ENCODE measurements at places on chromosomes 1 and 21. TPM values are rescaled to one million over a fixed set of nuclear protein-coding genes. Genes with fewer than 3 reads are reported as not detected.

Gene C4BPA
- total RNA-seq: not detected

Gene EPHA2
- total RNA-seq: 53.9 TPM

Gene RIPK4
- total RNA-seq: 1.8 TPM

Gene LAMB3
- 19.7 TPM for total RNA-seq

Gene BCL2L15
- 0.17 TPM for total RNA-seq

Gene FNBP1L
- total RNA-seq: 21.3 TPM

Gene CCT3
- 507 TPM for total RNA-seq

DNA sequence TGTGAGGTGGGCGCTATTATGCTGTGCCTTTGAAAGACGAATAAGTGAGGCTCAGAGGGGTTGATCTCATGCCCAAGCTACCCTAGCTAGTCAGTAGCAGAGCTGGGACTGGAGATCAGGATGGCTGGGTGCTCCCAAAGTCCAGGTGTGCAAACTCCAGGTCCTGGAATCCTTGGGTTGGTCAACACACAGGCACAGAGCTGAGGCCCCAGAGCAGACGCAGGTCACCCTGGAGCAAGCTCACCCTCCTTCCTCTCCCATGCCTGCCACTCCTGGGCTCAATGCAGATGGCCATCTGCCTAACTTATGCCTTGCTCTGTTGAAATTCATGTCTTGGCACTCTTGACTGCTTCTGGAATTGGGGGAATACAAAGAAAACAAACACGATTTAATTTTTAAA, 587.2 kb downstream of the PTPRU start:
- no peak for DNase-seq

DNA sequence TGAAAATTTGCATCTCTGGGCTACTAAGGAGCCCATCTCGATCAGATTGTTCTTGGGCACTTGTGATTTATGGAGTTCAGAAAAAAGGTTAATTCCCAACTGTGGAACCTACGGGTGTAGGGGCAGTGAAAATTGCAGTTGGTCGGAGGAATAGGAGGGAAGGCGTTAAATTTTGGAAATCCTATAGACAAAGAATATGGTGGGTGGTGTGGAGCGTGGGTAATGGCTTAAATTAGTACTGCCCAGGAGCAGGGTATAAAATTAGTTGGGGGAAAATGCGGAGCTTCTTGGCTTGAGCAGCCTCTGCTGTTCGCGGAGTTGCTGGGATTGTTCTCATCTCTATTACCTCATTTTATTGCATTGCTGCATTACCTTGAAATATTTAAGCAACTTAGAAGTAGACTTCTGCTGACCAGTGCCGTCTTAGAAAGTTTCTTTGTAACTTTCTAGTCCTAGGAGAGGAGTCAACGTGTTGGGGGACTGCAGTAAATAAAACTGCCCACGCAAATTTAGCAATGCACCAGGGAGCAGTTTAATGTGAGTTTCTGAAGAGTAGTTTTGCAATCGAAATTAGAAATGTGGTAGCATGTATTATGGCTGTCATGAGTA, 514 bp downstream of the S1PR1 start:
- no peak for DNase-seq

DNA sequence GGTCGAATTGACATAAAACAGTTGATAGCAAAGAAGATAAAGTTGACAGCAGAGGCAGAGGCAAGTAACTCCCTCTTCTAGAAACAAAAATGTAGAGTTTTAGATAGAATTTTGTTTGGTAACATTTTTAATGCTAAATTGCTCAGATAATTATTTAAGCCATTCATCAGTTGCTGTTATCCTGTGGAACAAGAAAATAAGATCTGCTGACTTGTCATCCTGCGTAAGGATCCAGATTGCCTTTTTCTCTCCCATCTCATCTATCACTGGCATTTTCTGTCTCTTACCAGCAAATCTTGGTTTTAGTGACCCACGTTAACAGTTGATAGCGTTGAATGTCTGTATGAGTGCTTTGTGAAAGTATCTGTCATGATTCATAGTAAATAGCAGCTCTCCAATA, 29.8 kb downstream of the SOAT1 start:
- no peak for DNase-seq

- no peak for DNase-seq
These were observed 10.1 kb upstream of the IL10RB start for GRCh38 chr21:33256019-33256418.

- no peak for DNase-seq
These were observed 128.1 kb upstream of the CTTNBP2NL start for GRCh38 chr1:112267929-112268328.

DNA sequence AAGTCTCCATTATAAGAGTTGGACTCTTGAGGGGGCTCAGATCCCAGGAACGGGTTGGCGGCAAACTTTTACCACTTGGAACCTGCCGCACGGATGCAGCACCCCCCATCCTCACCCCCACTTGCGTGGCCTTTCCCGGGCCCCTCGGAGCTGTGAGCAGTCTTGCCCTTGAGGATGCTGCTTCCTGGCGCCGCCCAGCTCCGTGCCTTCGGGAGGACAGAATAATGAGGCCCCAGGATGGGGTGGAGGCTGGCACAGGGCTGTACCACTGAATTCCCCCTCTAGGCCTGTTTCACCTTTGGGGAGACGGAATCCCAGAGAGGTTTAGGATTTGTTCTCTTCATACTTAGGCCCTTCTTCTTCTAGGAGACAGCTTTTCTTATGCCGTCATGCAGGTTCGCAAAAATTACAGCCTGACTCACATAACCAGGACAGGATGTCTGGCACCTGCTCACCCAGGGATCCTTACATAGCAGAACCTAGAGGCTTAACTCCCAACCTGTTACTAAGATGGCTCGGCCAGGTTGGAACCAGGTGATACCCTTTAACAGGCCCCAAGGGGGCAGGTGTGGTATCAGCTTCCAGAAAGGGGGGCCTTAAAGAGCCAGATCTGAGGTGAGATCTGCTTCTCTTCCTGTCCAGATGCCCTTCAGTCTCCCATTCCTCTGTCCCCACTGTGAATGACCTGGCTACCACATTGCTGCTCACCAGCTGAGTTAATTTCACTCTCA, 1.5 kb downstream of the TRNP1 start:
- no peak for DNase-seq

DNA sequence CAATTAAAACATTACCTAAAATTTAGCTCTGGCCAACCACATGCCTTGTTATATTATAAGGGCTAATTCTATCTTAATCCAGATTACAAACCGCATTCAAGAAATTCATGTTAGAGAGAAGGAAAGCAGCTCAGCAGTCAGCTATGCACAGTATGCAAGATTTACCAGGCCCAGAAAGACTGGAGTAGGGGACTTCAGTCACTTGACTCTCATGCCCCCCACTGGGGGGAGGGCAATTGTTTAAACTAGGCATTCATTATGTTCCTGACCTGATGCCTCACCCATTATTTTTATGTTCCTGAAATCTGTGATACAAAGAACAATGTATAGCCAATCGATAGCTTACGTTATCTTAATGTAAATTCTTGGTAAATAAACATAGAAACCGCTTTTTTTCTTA, 96.9 kb downstream of the ZNF644 start:
- no peak for DNase-seq

DNA sequence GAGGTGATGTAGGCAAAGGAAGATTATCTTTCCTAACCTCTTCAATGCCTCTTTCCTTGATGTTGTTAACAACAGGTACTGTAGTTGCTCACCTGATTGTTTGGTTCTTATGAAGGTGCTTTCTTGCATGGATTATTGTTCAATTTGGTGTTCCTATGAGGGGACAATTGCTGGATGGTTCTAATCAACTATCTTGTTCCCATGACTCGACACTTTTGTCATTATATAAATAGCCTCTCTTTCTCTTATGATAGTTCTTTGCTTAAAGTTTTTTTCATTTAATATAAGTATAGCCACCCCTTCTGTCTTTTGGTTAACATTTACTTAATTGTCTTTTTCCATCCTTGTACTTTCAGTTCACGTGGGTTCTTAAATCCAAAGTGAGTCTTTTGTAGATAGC, 35.5 kb downstream of the OR10R2 start:
- no peak for DNase-seq

DNA sequence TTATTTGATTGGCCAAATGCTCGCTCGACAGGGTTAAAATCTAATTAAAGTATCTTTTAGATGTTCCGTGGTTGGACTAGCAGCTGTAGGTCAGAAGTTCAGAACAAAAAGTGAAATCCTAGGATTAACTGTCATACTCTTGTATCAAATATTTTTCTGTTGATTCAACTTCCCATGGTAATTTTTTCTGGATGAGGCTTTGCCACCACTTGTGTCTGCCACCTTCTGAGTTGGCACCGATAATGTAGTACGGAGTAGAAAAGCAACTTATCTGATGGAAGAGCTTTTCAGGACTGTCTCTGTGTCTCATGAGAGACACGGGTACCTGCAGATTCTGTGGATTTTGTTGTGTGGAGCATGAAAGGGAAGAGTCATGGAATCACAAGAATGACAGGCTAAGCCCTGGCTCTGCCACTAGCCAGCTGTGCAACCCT, 44.6 kb upstream of the CNN3 start:
- DNase-seq: no peak

- peak; percentile 83 for DNase-seq
These were observed 233.6 kb upstream of the FMN2 start for GRCh38 chr1:239858057-239858456.

DNA sequence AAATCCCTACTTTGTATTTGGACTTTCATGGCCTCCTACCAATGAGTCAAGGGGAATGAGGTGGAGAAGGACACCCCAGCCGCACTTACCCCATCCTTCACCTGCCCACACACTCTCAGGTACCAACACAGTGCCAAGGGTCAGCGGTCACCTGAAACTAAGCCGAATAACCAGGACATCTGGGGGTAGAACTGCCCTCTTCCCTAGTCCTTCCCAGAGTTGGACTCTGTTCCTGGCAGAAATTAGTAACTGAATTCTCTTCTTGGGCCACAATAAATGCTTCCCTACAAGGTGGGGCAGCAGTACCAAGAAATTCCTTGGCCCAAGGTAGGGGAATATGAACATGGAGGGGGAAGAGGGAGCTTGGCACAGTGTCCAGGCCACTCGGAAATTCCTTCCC, 7.3 kb downstream of the SLC45A3 start:
- DNase-seq: no peak

DNA sequence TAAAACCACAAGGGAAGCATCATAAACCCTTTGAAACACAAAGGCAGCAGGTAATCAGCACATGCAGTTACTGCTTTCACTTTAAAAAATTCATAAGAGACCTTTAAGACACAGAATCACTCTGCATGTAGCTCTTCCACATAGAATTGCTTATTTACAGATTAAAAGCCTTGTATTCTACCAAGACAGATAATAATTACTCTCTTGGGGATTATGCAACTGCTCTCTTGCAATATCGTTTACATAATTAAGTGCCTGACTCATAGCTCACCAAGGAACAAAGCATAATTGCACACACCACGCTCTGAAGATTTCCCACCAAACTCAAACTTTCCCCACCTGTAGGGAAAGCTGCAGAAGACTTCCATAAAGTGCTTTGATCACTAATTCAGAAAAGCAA, 87.9 kb downstream of the VAV3 start:
- DNase-seq: no peak

DNA sequence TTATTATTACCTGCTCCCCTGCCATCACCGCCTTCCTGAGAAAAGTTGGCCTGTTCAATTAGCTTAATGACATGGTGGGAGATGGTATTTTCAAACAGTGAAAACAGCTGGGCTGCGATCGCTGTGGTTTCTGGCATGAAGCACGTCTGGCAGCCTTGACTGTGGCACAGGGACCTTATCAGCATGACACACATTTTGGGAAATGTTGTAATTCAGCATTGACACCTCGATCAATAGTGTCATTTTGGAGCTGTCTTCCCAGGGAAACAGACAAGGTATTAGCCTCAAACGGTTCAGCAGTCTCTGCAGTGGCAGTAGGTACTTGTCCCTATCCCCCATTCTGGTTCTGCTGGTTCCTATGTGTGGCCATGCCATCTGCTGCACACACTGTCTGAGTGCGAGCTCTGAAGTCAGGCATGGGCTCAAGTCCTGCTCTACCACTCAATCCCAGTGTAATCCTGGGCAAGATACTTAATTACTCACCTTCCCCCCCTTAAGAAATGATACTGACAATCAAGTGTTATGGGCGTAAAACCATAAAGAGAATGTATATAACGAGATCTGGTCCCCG, 154.5 kb upstream of the KCND3 start:
- DNase-seq: no peak

GRCh38 chr1:87495147-87495546, 166.5 kb downstream of the LMO4 start:
- DNase-seq: no peak

DNA sequence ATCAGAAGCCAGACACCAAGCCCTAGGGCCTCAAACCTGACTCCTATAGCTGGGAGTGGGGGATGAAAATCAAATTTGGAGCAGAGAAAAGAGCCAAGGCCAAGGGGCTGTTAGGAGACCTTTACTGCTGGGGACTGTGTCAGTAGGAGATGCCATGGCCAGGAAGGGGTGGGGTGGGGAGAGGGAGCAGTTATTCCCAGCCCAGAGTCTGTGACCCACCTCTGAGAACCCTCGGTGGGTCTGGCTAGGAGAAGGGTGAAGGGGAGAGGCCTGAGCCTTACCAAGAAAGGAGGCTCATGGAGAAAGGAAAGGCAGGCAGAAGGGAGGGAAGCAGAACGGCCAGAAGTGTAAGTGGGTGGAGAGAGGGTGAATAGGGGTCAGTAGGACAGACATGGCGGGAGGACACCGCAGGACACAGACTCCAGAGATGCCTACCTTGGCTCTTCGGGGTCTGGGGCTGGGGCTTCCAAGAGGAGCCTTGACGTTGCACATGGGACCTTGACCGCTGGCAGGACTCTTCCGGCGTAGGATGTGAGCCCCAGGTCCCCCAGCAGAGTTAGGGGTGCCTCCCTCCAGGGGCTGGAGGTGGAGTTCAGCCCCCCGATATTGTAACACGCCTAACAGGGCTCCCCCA, 1.2 kb downstream of the ADAMTS4 start:
- DNase-seq: no peak

GRCh38 chr1:46547481-46548383, 3.7 kb downstream of the KNCN start:
- peak; percentile 54 for DNase-seq

- DNase-seq: no peak
These were observed 31.3 kb upstream of the ACTN2 start for GRCh38 chr1:236654957-236655356.

DNA sequence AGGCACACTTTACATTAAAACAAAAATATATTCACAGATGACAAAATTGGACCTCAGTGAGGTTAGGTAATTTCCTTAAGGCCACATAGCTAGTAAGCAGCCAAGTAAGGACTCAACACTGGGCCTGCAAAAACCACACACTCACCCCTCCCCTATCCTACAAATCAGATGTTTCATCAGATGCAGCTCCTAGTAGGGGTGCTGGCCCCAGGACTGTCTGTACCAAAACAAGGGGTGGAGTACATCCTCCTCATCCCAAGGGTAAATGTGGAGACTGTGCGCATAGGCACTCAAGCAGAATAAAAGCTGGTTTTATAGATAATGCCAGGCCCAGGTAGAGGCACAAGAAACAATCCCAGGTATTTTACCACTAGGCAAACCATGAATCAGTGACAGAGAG, 25.7 kb downstream of the URB1 start:
- no peak for DNase-seq

Data from NCI-H460 (cell line).